ENCODE measurements at places on chromosomes 13 and 19. TPM values are rescaled to one million over a fixed set of nuclear protein-coding genes. Genes with fewer than 3 reads are reported as not detected.

DNA sequence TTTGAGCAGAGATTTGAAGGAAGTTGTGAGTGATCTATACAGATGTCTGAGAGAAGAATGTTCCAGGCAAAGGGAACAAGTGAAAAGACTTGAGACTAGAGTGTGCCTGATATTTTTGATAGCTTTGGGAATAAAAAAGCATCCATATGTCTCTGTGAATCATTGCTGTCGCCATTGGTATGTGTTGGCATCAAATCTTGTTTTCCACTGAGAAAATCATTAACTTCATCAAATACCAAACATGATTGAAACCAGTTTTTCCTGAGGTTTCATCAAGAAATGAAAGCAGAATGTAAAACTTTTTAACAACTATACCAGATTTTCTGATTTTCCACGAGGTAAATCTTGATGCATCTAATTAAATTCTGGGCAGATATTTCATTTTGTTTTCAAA lies 862.6 kb downstream of the DIAPH3 start:
- no peak for DNase-seq

- peak; percentile 71 for DNase-seq
Observed at GRCh38 chr19:38736036-38736412, 8.2 kb downstream of the CAPN12 start.

GRCh38 chr13:47673009-47673850 lies 327.8 kb downstream of the SUCLA2 start:
- no peak for DNase-seq

- no peak for DNase-seq
Observed at GRCh38 chr19:11363881-11364280, 8.6 kb downstream of the PLPPR2 start.

DNA sequence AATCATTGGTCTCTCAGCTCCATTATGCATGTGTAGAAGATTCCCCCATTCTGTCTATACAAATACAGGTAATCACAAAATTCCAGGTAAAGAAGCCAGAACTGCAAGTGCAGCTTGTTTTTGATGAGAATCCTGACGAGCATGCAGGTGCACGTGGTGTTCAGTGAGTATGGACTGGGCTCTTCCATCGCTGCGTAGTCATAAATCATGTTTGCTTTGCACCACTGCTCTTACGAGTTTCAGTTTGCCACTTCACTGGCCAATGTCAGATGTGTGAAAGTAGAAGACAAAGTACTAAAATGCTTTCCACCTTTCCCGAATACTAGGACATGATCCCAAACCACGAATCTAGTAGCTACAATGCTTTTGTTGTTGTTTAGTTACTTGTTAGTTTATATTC lies 390.7 kb downstream of the LIG4 start:
- no peak for DNase-seq

- peak; percentile 49 for DNase-seq
Observed at GRCh38 chr19:48741129-48741999, 954 bp upstream of the RASIP1 start.

DNA sequence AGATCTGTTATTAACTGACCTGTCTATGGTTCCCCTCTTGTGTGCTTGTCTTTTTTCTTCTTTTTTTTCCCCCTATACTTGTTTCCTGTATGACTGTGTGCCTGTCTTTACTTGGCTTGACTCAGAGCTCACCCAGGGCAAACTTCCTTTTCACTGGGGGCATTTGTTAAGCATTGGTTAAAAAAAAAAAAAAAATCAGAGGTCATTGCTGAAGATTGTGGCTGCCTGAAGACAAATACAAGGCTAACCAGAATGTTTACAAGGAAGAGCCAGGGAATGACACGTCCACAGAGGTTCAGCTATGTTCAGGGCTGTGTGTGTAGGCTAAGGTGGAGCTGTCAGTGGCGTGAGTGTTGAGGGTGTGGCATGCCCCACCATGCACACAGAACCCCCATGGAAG lies 47.1 kb downstream of the LNX2 start:
- DNase-seq, result no peak

GRCh38 chr13:42270857-42271215 lies 1.1 kb upstream of the AKAP11 start:
- DNase-seq, result no peak

DNA sequence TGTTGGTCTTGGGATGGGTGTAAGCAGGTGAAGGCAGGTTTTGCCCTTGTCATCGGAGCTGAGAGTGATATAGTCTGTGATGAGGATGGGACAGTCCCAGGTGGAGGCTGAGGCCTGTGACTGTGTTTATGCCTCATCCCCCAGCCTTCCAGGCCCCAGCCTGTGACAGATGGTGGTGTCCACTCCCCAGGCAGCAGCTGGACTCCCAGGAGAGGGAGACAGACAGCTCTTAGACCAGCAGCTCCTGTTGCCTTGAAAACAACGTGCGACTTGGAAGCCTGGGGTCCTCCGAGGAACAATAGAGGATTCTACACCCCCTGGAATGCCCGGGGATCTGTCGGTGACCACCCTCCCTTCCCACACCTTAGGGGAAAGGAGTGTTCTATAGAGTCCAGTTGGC lies 63.8 kb downstream of the CHST8 start:
- DNase-seq, result no peak

DNA sequence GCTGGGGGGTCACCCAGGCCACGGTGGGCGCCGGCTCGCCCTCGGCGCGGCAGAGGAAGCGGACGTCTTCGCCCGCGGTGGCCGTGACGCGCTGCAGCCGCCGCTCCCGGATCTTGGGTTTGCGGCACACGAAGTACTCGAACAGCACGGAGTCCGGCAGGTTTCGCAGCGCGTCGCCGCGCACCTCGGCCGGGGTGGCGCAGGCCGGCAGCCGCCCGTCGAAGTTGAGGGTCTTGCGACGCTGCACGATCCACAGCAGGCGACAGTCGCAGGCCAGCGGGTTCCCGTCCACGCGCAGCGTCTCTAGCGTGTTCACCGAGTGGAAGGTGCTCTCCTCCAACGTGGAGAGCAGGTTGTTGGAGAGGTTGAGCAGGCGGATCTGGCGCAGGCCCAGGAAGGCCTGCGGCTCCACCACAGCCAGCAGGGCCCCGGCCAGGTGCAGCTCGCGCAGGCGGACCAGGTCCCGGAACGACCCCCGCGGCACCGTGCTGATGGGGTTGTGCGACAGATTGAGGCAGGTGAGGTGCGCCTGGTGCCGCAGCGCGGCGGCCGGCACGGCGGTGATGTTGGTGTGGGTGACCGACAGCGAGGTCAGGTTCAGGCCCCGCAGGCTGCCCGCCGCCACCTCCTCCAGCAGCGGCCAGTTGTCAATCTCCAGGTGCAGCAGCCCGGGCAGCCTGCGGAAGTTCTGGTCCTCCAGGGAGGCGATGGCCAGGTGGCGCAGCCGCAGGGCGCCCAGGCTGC lies 8.6 kb upstream of the PEAK3 start:
- DNase-seq, result no peak

- DNase-seq, result no peak
Observed at GRCh38 chr13:37277435-37278144, 172.1 kb upstream of the CSNK1A1L start.

- DNase-seq, result no peak
Observed at GRCh38 chr19:49217382-49217781, 59.8 kb downstream of the TRPM4 start.

DNA sequence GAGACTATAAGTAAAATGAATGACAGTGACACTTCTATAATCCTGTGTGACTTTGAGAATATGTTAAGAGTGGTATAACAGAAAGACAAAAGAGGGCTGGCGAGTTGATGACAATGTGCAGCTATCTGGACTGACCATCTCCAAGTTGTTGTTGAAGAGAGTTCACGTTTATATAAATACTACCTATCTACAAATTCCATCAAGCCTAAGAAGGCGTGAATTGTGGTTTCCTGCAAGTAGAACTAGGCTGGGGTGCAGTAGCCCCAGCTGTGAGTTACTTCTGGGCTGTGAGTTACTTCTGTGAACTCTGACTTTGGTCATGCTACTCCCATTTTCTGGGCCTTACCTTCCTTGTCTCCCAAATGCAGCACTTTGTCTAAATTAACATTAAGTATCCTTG lies 561.0 kb downstream of the TBC1D4 start:
- DNase-seq, result no peak

DNA sequence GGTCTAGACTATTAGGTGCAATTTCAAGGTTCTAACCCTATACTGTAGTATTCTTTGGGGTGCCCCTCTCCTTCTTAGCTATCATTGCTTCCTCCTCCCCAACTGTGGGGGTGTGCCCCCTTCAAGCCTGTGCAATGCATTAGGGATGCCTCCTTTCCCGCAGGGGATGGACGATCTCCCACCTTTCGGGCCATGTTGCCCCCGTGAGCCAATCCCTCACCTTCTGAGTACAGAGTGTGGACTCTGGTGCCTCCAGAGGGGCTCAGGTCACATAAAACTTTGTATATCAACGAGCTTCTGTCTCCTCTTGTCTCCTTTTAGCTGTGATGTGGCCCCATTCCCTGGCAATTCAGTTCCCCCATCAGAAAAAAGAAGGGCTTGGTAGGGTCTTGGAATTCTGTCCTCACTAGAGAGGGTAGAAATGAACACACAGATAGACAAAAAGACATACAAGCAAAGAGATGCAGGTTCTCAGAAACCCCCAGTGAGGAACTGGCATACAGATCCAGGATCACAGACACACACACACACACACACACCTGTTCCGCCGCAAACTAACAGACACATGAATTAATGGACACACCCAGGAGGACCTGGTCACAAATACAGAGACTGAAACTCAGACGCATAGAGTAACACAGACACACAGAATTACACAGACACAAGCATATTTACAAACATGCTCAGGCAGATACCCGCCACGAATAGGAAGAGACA lies 2.5 kb upstream of the HNRNPUL1 start:
- DNase-seq, result peak; percentile 23

DNA sequence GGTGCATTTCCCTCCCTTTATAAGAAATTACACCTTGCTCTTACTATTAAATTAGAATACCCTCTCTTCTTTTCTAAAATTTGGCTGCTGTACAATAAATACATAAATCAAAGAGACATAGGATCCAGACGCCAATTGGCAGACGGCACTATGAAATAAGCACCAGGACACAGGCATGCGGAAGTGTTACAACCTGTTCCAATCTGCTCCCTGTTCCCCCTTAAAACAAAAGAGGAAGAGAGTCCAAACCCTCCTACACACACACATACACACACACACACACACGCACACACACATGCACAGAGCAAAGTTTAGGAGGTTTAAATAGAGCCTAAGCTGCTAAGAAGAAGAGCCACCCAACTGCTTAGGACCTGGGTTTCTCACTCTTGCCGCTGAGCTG lies 75.6 kb upstream of the ZNF507 start:
- DNase-seq, result no peak

- no peak for DNase-seq
Observed at GRCh38 chr19:47598407-47599349, 10.3 kb upstream of the BICRA start.

DNA sequence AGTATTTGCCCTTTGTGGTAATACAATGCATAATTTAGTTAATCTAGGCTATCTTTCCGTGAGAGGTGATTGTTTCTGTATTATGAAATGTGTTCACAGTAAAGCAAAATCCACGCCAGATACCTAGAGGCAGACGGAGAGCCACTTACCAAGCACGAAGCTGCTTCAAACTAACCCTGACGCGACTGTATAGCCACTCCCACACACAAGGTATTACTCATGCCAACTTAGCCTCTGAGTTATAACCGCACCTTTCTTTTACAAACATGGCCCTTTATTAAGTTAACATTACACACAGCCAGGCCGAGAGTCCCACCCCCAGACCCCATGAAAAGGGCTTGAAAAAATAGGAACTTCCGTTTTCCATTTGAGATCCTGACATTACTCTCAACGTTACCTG lies 185.7 kb downstream of the ABCC4 start:
- DNase-seq, result no peak

DNA sequence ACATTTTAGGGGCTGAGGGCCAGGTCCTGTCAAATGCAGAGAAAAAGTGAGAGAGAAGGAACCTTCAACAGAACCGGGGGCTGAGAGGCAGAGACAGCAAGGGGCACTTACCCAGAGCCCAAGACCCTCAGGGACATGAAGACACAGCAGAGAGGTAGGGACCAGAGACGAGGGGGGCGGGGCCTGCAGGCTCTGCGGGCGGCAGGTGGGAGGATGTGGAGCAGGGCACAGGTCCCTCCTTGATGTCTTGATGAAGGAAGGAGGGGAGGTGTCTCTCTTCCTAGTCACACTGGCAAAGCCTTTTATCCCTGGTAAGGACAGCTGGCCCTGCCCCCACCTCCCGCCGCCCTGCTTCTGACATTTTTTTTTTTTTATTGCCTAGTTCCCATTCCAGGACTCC lies at the start of gene KLK14:
Gene KLK14 (minus strand): TSS at position 277 of the 400 bp plus-strand sequence. CDS start 273 bp downstream, at position 4.
- no peak for DNase-seq

DNA sequence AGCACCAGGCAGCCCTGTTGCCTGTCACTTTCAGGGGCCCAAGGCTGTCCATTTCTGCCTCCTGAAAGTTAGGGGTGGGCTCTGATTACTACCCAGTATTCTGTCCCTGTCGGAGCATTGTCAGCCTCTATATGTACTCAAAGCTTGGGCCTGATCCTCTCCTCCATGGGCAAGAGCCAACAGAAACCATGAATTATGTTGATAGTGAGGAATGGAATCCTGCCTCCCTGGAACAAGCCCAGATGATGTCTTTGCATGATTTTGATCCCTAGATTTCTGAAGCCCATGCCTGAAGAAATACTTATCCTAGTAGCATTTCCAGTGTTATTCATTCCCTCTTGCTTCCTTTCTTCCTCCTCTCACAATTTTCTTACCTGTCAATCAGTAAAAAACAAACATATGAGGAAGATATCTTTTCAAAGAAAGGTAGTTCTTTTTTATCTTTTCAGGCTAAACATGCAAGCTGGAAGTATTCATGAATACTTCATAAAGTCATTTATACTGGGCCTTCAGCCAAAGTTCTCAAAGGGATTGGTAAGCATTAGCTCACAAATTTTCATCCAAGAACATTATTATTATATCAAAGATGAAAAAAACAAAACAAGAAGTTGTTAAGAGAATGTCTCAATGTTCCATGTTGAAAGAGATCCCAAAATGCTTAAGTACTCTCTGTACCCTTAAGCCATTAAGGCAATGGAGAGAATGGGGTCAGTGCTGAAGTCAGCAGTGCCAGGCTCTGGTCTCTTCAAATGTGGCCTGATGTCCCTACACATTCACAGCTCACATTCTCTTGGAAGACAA lies 171.7 kb downstream of the NHLRC3 start:
- DNase-seq, result no peak

GRCh38 chr13:111158136-111158805 lies 43.2 kb downstream of the ARHGEF7 start:
- DNase-seq, result no peak

SMIM17 gene
- not detected for total RNA-seq

CDC42EP5 gene
- total RNA-seq, result not detected

SPACA4 gene
- not detected for total RNA-seq

ICAM1 gene
- total RNA-seq, result 17.1 TPM

TMEM190 gene
- total RNA-seq, result not detected

TBXA2R gene
- 2.3 TPM for total RNA-seq

KLK1 gene
- not detected for total RNA-seq

DAND5 gene
- not detected for total RNA-seq

ATP4A gene
- not detected for total RNA-seq

PEAK3 gene
- not detected for total RNA-seq

UGGT2 gene
- not detected for total RNA-seq

RPL18 gene
- 2,657 TPM for total RNA-seq

ICAM5 gene
- not detected for total RNA-seq

FCAR gene
- total RNA-seq, result 0.43 TPM

LILRB2 gene
- 0.19 TPM for total RNA-seq

ACER1 gene
- total RNA-seq, result 1.7 TPM

MRPS31 gene
- total RNA-seq, result 7.5 TPM

FFAR3 gene
- total RNA-seq, result not detected

ZGLP1 gene
- total RNA-seq, result 1.8 TPM

ADGRE3 gene
- total RNA-seq, result not detected
